NCI-H2029 (cell line): ENCODE measurements at places on chromosomes 1 and 21.

DNA sequence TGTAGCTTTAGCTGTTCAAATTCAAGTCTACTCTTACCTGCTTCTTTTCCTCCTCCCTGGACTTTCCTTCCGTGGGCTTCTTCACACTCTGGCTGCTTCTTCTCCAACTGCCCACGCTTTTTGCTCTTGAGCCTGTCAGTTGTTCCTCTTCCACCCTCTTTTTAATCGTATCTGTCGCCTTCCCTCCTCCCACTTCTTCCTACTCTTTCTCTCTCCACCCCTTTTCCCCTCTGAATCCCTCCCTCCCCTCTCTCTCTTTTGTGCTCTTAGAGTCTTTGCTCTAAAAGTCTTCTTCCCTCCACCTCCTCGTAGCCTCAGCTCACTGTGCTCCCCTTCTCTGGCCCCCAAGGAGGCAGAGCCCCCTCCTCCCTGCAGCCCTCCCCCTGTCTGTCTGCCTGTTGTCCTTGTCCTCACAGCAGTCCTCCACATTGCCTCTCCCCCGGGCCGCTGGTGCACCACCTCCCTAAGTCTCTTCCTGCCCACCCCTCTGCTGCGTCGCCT, 12.9 kb upstream of the GJA5 start:
- DNase-seq: no peak

GRCh38 chr1:166031932-166032571, 134.7 kb downstream of the FAM78B start:
- no peak for DNase-seq

- no peak for DNase-seq
Measured at GRCh38 chr1:223437151-223437550, 43.9 kb downstream of the CCDC185 start.

GRCh38 chr1:84170171-84170570, 26.1 kb downstream of the PRKACB start:
- DNase-seq: no peak

DNA sequence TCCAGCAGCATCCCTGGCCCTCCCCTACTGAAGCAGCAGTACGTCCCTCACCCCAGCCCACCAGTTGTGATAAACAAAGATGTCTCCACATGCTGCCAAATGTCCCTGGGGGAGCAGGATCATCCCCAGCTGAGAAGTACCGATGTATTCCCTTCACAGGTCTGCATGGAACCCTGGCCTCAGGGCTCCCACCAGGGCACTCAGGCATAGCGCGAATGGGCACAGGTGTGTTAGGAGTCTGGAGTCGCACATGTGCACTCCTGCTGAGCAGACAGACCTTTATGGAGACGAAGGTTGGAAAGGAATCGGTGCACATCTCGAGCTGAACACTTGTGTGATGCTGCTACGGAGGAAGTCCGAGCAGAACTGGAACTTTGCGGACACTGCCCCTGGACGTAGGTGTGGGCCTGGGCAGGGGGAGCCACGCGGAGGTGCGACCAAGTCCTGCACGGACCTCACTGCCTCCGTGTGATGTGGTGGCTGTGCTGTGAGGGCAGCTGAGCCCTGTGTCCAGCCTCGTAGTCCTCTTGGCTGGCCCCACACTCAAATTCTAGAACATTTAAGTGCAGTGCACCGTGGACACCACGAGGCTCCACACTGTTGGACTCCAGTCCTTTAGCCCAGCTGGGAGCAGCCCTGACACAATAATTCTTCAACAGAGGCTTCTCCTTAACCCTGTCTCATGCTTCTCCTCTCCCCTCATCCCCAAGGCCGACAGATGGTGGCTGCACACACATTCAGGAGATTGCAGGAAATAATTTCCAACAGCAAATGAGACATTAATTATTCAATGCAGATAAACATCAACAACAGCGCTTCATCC, 43.4 kb downstream of the RSPH1 start:
- DNase-seq: no peak

- no peak for DNase-seq
Measured at GRCh38 chr1:181387702-181388101, 95.6 kb upstream of the CACNA1E start.

DNA sequence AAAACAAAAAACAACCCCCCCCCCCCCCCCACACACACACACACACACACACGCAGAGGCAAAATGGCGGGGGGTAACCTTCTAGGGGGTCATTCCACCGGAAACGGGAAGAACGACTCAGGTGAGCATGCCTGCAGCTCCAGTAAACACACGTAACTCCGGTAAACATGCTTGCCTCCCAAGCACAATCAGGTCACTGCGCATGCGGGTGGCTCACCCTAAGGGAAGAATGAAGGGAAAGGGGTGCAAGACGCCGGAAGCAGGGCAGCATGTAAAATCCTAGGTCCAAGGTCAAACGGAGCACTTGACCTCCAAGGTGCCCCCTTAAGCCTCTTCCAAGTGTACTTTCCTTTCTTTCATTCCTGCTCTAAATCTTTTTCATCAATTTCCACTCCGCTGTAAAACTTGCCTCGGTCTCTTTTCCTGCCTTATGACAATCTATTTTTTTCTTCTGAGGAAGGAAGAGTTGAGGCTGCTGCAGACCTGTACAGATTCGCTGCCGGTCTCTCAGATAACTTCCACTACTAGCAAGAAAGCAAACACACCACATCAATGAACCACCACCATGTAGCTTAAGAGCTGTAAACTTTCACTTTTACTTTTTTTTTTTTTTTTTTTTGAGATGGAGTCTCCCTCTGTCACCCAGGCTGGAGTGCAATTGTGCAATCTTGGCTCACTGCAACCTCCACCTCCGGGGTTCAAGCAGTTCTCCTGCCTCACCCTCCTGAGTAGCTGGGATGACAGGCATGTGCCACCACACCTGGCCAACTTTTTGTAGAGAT, 21.0 kb upstream of the CBR3 start:
- DNase-seq: peak; percentile 91

GRCh38 chr1:220841293-220841692, 38.0 kb upstream of the HLX start:
- DNase-seq: no peak

DNA sequence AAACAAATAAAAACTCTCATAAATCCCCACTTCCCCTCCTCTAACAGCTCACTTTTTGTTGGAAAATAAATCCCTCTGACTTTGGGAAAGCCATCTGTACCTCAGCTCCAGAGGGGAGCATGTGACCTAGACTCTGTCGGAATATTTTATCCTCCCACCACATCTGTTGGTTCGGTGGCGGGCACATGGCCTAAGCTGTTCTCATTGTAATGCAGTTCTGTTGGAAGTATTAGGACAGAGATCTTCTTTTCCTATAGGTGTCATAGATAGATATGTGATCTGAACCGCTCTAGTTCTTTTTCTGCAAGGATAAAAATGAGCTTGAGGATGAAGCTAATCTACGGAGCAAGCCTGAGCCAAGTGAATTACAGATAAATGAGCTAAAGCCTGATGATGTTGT, 50.5 kb upstream of the EPS8L3 start:
- no peak for DNase-seq
